ENCODE measurements at places on chromosomes 1 and 21. TPM values are rescaled to one million over a fixed set of nuclear protein-coding genes. Genes with fewer than 3 reads are reported as not detected.

DNA sequence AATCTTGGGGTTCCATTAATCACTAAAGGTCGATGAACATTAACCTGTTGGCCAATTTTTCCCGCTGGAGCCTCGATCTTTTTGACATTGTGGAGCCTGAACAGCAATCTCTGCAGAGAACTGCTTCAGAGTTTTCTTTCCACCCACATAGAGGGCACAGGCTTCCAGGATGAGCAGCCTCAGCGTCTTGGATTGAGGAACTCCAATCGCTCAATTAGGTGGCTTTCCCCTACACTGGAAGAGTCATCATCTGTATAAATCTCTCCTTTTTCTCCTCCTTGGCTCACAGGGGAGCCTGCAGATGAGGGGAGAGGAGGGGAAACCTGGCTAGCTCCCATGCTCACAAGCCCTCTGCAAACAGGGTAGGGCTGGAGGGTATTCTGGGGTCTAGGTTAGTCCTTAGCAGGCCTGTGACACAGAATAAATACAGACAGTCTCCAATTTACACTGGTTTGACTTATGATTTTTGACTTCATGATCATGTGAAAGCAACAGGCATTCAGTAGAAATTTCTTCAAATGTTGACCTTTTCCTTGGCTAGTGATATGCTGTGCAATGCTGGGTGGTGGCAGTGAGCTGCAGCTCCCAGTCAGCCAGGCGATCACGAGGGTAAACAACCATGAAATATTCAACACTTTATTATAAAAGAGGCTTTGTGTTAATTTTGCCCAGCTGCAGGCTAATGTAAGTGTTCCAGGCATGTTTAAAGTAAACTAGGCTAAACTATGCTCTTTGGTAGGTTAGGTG, 80.8 kb downstream of the PGBD5 start:
- DNase-seq, result no peak

- no peak for DNase-seq
Measured at GRCh38 chr1:50966991-50967390, 3.1 kb upstream of the CDKN2C start.

- no peak for DNase-seq
Measured at GRCh38 chr1:65208563-65208973, 60.6 kb downstream of the AK4 start.

DNA sequence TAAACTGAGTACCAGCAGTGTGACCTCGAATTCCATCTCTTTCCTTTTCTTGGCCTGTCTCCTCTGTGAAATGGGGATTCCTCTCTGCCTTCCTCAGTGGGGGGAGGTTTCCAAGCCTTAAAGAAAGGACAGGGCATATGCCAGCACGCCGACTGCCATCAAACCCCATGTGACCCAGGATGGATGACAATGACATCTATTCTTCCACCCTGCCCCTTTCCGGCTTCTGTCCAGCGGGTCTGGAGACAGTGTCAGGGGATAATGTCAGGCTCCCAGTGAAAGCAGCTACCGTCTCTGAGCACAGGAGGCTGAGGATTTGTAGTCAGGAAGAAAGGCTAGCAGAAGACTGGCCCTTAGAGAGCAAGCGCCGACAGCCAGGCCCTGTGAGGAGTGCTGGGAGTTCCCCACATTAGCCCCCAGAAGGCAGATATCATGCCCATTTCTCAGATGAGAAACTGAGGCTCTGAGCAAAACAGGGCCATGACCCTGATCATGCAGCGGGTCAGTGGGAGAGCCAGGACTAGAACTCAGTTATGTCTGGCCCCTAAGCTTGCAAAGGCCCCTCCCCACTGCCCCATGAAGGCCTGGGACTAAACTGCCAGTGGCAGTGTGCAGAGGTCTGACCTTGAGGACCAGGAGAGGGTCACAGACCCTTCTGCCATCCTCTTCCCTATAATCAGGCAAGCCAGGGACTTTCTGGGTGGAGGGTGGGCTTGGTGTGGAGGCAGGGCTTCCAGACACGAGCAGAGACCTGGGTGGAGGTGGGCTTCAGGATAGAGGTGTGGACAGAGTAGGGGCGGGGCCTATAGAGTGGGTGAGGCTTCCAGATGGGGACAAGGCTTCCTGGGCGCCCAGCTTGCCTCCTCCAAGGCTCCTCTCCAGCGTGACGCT, 30.1 kb downstream of the CDCA8 start:
- no peak for DNase-seq

DNA sequence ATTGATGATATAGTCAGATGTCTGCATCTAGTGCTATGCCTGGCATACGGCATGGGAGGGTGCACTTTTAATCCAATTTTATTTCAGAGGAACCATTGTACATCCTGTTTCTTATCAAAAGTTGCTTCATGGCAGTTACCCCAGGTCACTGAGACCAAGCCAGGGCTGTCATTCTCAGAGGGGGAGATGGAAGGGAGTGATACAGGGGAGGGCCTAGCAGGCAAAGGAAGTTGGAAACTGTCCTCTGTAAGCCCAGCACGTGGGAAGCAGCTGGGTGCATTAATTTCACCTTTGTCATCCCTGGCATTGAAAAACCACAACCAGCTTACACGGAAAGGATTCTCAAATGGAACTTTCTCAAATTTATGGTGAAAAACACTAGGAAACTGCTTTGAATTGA, 458.7 kb upstream of the ADAMTS5 start:
- DNase-seq, result no peak

DNA sequence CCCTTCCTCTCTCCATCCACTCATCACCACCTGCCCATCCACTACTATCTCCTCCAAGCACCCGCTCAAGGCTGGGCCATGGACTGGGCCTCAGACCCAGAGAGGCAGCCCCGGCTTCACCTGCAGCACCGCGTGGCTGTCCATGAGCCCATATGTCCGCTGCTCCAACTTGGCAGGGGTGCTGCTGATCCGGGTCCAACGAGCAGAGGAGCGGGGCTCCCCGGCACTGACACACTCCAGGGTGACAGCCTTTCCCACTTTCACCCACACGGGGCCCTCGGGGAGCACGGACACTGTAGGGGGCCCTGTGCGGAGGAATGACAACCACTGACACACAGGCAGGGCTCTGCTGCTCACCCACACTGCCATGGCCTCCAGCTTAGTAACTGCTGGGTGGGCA, 28.9 kb downstream of the LDLRAD2 start:
- no peak for DNase-seq

GRCh38 chr1:241695246-241696171, 43.4 kb downstream of the WDR64 start:
- DNase-seq, result no peak

Gene LRRC39
- 1.4 TPM for total RNA-seq

Gene BTBD8
- total RNA-seq, result 8.3 TPM

Gene SELP
- total RNA-seq, result 9.1 TPM

Measured in aorta (tissue), 5 donors.